GM12878 (cell line): ENCODE measurements at places on chromosomes 5 and 9. TPM values are rescaled to one million over a fixed set of nuclear protein-coding genes. Genes with fewer than 3 reads are reported as not detected.

The FGFR4 gene
- 0.77 and 1.6 TPM in 2 replicates for total RNA-seq

The SLC6A18 gene
- not detected in 2 replicates for total RNA-seq

DNA sequence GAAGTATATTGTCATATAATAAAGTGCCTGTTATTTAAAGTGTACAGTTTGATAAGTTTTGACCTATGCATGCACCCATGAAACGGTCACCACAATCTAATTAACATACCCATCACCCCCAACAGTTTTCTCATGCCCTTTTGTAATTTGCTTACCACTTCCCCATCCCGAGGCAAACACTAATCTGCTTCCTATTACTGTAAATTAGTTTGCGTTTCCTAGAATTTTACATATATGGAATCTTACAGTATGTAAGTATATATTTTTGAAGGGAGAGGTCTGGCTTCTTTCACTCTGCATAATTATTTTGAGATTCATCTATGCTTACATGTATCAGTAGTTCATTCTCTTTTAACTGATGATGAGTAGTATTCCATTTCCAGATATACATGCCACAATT, 56.5 kb downstream of the AMBP start:
- H3K27ac ChIP-seq: no peak overlapping the region
- H3K4me1 ChIP-seq: no peaks in the 10 kb centered on the region
- no peak for DNase-seq
- H3K4me3 ChIP-seq: no peak overlapping the region
- no peaks in the 10 kb centered on the region for H3K36me3 ChIP-seq
- H3K27me3 ChIP-seq: no peaks in the 10 kb centered on the region

GRCh38 chr9:99998266-99998665, 91.8 kb downstream of the STX17 start:
- no peak for DNase-seq
- no peak overlapping the region for H3K4me3 ChIP-seq
- no peaks in the 10 kb centered on the region for H3K27me3 ChIP-seq
- H3K4me1 ChIP-seq: no peaks in the 10 kb centered on the region
- no peak overlapping the region for H3K27ac ChIP-seq

DNA sequence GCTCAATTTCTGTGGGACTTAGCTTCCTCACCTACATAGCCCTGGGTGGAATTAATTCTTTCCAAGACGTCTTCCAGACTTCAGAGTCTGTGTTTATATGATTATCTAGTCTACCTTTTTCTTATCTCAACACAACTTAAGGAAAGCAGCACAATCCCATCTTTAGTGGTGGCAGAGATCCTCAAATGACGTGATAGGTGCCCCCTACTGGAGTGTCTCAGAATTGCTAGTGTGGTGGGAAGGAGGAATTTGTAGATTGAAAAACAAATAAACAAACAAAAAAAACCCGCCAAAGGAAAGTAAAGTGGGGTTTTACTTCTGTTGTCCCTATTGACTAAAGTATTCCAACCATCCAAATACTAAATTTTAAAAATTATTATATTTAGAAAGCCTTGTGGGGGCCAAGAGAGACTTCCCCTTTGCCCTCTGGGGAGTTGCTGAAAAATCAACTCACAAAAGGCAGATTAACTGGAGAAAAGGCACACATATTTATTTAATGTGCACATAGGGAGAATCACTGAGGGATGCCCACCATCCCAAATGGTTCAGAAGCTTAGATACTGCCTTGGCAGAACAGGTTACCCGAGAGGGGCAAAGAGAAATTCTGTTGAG, 283.3 kb downstream of the TMEM167A start:
- H3K4me1 ChIP-seq: no peaks in the 10 kb centered on the region
- H3K27ac ChIP-seq: no peak overlapping the region
- H3K4me3 ChIP-seq: no peak overlapping the region
- no peaks in the 10 kb centered on the region for H3K27me3 ChIP-seq
- no peak for DNase-seq

- no peaks in the 10 kb centered on the region for H3K4me1 ChIP-seq
- DNase-seq: no peak
- no peaks in the 10 kb centered on the region for H3K27me3 ChIP-seq
- no peak overlapping the region for H3K4me3 ChIP-seq
- no peak overlapping the region for H3K27ac ChIP-seq
These were observed 53.2 kb downstream of the TTC39B start for GRCh38 chr9:15253786-15254185.

DNA sequence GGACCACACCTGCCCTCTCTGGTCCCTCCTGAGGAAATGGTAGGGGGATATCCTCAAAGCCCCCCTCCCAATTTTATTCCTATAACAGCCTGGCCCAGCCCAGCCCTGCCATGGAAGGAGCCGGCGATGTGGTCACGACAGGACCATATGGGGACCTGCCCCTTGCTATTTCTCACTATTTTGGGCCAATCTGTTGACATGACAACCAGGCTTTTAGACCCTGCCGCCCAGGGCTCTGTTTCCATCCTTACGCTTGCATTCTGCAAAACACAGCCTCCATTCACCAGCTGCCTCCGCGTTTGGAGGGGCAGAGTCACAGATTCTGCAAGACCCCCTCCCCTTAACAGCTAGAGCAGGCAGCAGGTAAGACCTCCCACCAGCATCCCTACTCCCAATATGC, 112.2 kb downstream of the GABBR2 start:
- H3K36me3 ChIP-seq: no peaks in the 10 kb centered on the region
- H3K4me3 ChIP-seq: no peak overlapping the region

DNA sequence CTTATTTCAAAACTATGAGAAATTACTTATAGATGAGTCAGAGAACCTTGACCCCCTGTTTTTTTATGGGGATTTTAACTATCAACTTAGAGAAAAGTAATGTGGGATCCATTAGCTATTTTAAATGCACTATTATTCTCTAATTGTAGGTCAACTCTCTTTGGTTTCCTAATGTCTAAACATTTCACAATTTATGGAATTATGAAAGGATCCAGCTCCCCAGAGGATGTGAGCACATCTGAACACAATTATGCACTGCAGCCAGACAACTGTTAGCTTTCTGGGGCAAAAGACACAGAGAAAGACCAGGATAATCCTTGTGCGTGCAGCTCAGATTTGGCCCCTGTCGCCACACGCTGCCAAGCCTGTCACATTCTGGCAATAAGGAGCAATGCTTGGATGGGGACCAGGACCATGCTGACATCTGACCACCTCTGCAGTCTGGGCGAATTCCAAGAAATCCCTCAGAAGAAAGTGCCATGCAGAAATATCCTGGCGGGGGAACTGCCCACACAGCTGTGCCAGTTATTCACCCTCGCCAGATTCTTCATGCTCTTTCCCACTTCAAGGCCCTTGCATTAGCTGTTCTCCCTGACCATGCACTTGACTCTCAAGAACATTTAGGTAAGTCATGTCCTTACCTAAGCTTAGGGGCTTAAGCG, 22.2 kb upstream of the CMBL start:
- H3K27ac ChIP-seq: no peak overlapping the region
- no peaks in the 10 kb centered on the region for H3K4me1 ChIP-seq
- H3K36me3 ChIP-seq: no peaks in the 10 kb centered on the region
- no peak overlapping the region for H3K4me3 ChIP-seq
- no peaks in the 10 kb centered on the region for H3K27me3 ChIP-seq

DNA sequence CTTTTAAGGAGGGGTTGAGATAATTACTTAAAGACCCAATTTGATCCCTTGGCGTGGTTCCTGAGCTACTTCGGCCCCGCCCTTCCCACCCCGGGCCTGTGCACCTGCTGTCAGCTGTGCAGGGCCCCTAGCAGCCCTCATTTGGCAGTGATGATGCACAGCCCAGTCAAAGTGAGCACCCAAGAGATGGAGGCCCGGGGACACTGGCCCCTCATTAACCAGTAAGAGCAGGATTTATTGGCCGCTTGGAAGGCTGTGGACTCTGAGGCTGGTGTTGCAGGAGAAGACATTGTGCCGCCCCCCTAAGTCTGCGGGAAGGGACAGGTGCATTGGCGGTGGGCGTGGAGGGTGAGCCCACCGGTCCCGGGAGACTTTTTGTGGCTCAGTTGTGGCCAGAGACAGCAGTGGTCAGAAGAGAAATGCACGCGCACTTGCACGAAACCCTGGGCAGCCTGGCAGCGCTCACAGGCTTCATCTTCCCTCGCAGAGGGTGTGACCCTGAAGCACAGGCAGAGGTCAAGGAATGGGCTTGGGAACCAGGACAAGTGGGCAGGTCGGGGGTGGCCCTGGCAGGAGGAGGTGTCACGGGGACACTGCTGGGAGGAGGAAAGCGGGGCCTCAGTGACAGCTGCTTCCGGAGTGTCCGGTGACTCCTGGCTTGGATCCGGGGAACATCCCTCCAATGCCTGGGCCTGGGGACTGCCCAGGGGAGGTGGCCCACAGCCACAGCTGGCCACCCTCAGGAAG, 74.0 kb upstream of the RXRA start:
- no peak overlapping the region for H3K4me3 ChIP-seq
- no peaks in the 10 kb centered on the region for H3K27me3 ChIP-seq
- no peaks in the 10 kb centered on the region for H3K4me1 ChIP-seq
- no peak overlapping the region for H3K27ac ChIP-seq
- no peaks in the 10 kb centered on the region for H3K36me3 ChIP-seq

- H3K4me3 ChIP-seq: no peak overlapping the region
- DNase-seq: no peak
- no peaks in the 10 kb centered on the region for H3K4me1 ChIP-seq
These were observed 165.3 kb downstream of the TMEM167A start for GRCh38 chr5:82911910-82912309.
